ENCODE measurements at places on chromosomes 11 and 22.

DNA sequence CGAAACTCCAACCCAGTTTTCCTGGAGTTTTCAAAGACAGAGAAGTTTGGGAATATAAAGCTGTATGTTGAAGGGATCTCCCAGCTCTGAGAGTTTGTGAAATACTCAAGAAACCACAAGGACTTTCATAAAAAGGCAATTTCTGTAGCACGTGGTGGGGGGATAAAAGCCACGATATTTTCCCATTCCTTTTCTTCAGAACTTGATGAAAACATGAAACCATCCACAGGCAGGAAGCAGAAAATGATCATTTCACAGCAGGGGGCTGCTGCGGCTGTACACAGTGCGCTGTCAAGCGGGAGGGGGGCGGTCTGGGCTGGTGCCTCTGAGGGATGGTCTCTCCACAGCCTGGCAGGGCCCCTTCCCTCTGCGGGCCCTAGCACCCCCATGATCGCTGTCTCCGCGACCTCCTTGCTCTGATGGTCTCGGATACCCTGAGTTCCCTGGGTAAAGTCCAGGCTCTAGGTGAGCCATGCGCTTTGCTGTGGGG lies 423.2 kb downstream of the MN1 start:
- peaks cover 4% of the 10 kb centered on the region for H3K27me3 ChIP-seq
- H3K27ac ChIP-seq, result no peak overlapping the region
- no peak overlapping the region for H3K4me3 ChIP-seq
- DNase-seq, result no peak
- H3K36me3 ChIP-seq, result no peaks in the 10 kb centered on the region
- H3K4me1 ChIP-seq, result no peaks in the 10 kb centered on the region

DNA sequence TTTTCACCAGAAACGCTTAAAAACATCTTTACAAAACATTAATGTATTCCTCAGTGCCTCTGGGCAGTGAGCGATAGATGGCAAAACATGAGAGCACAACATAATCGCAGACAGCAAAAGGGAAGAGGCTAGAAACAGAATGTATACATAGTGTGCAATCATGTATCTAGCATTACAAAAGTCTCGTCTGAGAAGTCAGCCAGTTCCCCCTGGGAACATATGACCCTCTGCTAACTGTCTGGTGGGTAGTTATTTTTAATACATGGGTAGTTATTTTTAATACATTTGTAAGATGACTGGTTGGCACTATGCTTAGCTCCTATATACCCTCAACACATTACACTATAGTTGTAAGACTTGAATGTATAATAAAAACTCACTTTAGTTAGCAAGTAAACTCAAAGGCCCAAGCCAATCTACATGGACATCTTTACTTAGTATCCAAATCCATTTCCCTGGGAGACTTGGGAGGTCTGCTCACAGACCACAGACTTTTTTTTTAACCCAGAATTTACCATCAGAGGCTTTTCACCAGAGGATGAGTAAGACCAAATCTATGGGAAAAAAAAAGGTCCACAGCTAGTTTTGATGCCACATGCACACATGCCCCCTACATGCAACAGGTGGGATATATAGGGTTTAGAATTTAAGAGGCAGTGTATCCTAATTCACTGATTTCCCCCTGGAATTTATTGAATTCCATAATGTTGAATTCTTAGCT lies 71.7 kb downstream of the AMBRA1 start:
- H3K36me3 ChIP-seq, result no peaks in the 10 kb centered on the region
- H3K27ac ChIP-seq, result no peak overlapping the region
- no peak for DNase-seq
- H3K4me3 ChIP-seq, result no peak overlapping the region
- peaks cover 20% of the 10 kb centered on the region for H3K4me1 ChIP-seq

DNA sequence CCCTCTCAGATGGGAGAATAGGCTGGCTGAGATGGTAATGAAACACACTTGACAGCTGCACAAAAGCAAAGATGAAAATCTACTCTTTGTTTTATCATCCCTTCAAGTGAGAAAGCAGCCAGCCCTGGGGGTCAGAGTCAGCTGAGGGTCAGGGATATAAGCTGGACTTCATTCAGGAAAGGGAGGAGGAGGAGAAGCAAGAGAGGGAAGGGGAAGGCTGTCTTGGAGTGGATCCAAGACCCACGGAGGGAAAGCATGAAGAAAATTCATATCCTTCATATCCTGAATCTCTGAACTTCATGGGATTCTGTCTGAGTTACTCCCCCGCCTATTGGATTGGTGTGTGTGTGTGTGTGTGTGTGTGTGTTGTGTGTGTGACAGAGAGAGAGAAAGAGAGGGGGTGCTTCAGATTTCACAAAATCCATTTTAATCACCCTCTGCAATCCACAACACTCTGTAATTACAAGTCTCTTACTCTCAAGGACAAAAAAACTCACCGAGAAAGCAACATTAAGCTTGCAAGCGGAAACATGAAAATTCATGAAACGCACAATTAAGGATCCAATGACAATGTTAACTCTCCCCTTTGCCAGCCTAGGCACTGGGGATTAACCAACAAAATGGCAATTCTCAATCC lies 327.7 kb downstream of the TENM4 start:
- H3K4me1 ChIP-seq, result no peaks in the 10 kb centered on the region
- H3K27ac ChIP-seq, result no peak overlapping the region
- H3K36me3 ChIP-seq, result no peaks in the 10 kb centered on the region
- no peak for DNase-seq
- no peaks in the 10 kb centered on the region for H3K27me3 ChIP-seq

- H3K4me1 ChIP-seq, result no peaks in the 10 kb centered on the region
- DNase-seq, result no peak
- H3K36me3 ChIP-seq, result no peaks in the 10 kb centered on the region
- no peaks in the 10 kb centered on the region for H3K27me3 ChIP-seq
- no peak overlapping the region for H3K4me3 ChIP-seq
- H3K27ac ChIP-seq, result no peak overlapping the region
Measured at GRCh38 chr11:20931029-20931428, 261.6 kb downstream of the NELL1 start.

GRCh38 chr11:73761403-73761945 lies 600 bp upstream of the RAB6A start:
- no peaks in the 10 kb centered on the region for H3K27me3 ChIP-seq
- peak; percentile 43 for DNase-seq
- peaks cover 18% of the 10 kb centered on the region for H3K4me1 ChIP-seq
- H3K4me3 ChIP-seq, result no peak overlapping the region
- no peaks in the 10 kb centered on the region for H3K36me3 ChIP-seq
- peak overlapping the region; percentile 75 for H3K27ac ChIP-seq
